Endodermal cell (in vitro differentiated cells): ENCODE measurements at places on chromosomes 3 and 15.

DNA sequence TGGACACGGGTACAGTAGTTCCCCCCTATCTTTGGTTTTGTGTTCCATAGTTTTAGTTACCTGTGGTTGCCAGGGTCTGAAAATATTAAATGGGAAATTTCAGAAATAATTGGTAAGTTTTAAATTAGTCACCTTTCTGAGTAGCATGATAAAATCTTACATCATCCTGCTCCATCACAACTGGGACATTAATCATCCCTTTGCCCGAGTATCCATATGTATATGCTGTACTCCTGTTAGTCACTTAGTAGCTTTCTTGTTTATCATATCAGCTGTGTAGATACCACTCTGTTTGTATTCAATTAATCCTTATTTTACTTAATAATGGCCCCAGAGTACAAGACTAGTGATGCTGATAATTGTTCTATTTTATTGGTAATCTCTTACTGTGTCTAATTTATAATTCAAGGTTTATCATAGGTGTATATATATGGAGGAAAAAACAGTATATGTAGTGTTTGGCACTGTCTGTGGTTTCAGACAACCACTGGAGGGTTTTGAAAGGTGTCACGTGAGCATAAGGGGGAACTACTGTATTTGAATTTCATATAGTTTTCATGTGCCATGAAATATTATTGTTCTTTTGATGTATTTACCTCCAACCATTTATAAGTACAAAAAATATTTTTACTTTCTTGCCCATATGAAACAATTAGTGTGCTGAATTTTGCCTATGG, 41.4 kb downstream of the CTDSPL2 start:
- DNase-seq, result no peak

GRCh38 chr3:62249484-62249776, 123.9 kb downstream of the FEZF2 start:
- no peak for DNase-seq

- DNase-seq, result no peak
Observed at GRCh38 chr3:122245513-122246174, 62.2 kb downstream of the CASR start.

DNA sequence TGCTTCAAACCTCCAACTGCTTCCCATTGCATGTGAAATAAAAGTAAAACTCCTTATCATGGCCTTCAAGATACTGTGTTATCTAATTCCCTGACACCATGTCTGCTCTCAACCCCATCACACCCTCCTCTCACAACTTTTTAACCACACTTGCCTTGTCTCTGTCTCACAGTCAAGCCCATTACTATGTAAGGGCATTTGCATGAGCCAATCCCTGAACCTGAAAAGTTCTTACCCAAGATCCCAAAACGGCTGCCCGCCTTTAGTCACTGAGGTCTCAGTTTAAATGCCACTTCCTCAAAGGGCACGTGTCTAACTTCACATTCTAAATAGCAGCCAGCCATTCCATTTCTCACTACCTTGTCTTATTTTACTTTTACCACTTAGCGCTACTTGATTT, 83.1 kb downstream of the SST start:
- DNase-seq, result no peak

GRCh38 chr3:193962986-193963685, 172.8 kb upstream of the HES1 start:
- no peak for DNase-seq

GRCh38 chr3:131900891-131901290, 133.9 kb downstream of the CPNE4 start:
- no peak for DNase-seq

GRCh38 chr3:22593638-22594037, 609.5 kb upstream of the UBE2E2 start:
- DNase-seq, result no peak

GRCh38 chr3:33834096-33834453, 35.6 kb downstream of the PDCD6IP start:
- DNase-seq, result no peak

DNA sequence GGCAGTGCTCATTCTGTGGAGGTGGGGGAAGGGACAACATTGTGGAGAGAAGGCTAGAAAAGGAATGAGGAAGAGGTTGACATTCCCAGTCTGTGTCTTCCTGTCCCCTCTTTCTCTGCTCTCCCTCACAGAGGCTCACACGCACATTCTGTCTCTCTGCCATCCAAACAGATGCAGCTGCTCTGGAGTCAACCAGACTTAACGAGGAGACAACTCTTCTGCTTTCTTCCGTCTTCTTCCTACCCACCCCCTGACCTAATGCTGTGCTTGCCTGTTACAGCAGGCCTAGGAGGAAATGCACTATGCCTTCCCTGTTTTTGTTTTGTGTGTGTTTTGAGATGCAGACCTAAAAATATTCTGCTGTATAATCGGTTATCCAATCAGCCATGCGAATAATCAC, 121.9 kb downstream of the CACNA1D start:
- no peak for DNase-seq

GRCh38 chr15:62752657-62753517, 289.7 kb upstream of the TPM1 start:
- no peak for DNase-seq

DNA sequence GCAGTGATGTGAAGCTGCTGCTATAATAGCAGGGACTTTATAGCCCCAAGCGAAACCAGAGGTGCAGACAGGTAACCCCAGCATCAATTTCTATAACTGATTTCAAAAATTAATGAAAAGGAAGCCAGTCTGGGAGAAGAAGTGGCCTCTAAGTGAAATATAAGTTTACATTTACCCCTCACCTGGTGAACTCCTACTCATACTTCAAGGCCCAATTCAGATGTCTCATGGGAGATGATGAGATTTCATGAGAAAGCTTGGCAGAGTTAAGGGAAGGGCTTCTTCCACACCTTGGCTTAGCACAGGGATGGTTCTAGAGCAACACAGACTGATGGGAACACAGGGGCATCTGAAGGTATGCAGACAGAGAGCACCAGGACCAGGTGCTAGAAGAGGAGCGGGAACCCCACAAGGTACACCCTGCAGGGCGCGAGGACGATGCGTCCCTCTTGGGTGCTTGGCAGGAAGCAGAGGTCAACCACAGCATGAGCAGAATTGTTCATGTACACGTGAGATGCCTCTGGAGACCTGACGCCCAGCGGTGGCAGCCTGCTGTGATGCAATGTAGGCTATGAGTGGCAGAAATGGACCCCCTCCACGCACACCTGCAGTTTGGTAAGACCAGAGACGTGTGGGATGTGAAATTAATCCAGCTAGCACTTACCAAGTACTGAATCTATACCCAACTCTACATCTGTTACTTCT, 102.9 kb downstream of the SRGAP3 start:
- no peak for DNase-seq

GRCh38 chr3:120475722-120476377, 25.1 kb upstream of the FSTL1 start:
- DNase-seq, result peak; percentile 38

GRCh38 chr3:46397111-46397510, 9.8 kb downstream of the CCR5AS start:
- no peak for DNase-seq

DNA sequence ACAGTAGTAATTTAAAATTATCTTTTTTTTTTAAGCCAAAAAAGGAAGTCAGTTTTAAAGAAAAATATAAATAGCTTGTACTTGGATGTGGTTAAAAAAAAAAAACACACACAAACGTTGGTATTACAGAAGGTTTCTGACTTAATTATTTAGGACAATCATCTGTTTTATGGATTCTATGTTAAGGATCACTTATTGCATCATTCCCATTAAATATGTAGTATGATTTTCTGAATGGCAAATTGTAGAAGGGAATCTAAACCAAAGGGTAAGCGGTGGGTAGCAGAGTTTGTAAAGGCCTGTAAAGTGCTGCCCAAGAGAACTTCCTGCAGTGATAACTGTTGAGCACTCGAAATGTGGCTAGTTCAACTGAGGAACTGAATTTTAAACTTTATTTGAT, 8.0 kb downstream of the SENP2 start:
- DNase-seq, result no peak

GRCh38 chr15:73758461-73758860, 5.3 kb upstream of the INSYN1 start:
- no peak for DNase-seq

GRCh38 chr3:133895208-133896001, at the start of gene RAB6B:
TSS of gene RAB6B (minus strand) at chr3:133895882. CDS start at chr3:133895466, 416 bp downstream.
- DNase-seq, result peak; percentile 83

- DNase-seq, result no peak
Observed at GRCh38 chr15:29698030-29698701, 124.1 kb downstream of the TJP1 start.

DNA sequence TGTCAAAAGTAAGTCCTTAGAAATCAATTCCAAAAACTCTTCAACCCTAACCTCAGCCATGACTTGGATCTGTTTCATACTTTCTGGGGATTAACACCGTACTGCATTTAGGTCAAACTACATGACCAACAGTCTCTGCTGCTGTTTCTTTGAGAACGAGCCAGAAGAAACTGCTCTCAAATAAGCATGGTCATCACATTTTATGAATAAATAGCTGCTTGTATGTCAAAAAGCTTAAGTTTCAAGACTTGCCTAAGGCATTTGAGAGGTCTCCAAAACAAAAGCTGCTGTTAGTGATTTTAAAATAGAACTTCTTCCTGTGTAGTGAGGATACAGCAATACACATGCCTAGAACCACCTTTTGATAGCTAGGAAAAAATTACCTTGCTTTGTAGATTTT, 166.3 kb upstream of the CHRM5 start:
- DNase-seq, result no peak

DNA sequence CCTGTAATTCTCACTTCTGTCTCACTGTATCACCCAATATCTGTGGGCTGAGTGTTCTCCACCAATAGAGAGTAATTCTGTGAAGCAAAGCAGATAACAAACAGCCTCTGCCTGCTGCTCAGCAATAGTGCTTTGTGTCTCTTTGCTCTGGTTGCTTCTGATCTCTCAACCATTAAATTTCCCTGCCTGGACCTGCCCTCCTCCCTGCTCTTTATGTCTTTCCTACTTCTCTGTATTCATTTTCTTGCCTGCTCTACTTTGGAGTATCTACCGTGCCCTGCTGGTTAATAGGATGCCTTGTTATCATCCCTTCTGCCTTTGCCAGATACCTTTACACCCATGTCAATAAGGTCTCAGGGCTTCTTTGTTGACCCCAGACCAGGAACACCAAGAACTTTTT, 102.9 kb upstream of the CGNL1 start:
- DNase-seq, result no peak

DNA sequence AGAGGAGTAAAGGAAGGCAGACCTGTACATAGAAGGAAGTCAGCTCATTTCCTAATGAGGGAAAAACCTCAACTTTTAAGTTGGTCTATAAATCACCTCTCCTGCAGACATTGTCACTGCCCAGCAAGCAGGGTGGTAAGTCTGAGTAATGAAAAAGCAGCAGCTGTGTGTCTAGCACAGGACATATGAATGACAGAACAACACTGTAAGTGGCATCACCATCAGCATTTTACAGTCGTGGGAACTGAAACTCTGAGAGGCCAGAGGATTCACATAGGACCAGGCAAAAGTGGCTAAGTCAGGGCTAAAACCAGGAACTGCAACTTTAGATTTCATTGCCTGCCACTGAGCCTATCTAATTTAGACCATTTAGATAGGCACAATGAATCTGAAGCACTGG, 235.6 kb downstream of the CLSTN2 start:
- DNase-seq, result no peak

- no peak for DNase-seq
Observed at GRCh38 chr3:71964170-71964569, 179.2 kb upstream of the PROK2 start.

DNA sequence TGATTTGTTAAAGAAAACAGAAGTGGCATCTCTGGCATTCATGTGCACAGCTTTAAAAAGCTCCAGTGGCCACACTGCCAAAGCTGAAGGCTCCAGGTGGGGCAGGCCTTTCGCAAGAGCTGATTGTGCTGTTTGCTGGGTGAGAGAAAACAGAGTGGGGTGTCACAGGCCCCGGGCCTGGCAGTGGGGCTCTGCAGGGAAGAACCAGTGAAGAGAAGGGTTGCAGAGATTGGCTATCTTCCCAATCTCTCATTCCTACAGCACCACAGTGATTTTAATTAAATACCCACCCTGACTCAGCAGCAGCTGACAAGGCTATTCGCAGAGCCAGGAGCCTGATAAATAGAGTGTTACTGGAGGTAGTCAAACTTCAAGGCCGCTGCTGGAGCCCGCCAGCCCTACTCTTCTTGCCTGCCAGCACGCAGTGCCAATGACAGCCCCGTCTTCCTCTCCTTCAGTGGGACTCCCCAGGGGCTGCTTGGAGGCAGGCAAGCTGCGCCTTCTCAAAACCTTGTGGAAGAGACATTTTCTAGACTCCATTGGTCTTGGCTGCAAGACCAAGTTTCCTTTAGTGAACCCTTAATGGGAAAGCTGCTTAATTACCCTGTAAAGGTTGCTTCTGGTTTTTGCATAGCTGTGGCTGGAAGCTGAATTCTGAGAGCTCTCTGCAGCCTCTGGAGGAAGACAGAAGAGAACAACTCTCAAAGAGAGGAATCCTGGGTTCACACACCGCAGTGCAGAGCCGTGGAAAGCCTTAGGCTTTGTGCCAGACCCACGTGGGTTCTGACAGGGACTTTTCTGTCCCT, 225.8 kb upstream of the SLCO3A1 start:
- DNase-seq, result no peak

- DNase-seq, result peak; percentile 92
Observed at GRCh38 chr3:129383292-129383860, 45.1 kb downstream of the EFCAB12 start.

GRCh38 chr15:67506775-67507747, 13.9 kb upstream of the C15orf61 start:
- no peak for DNase-seq

DNA sequence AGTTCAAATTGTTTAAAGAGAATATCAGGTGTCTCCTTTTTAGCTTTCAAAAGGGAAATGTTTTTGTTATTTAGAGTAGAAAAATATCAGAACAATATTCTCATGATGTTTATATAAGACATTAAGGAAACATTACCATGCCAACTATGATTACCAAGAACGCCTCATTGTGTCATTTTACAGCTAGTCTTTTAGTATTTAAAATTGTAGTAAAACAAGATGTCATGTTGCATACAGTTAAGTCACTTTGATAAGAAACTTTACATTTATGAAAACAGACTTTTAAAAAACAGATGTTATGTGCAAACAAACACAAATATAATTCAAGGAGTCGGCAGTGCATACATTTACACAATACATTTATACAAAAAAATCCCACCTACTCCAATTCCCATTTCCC, 4.4 kb downstream of the PLSCR4 start:
- no peak for DNase-seq
